ENCODE measurements at places on chromosomes 6 and 20. TPM values are rescaled to one million over a fixed set of nuclear protein-coding genes. Genes with fewer than 3 reads are reported as not detected.

GPR63 gene
- total RNA-seq, result 0.36 TPM

MAS1 gene
- total RNA-seq, result not detected

SYCP2 gene
- 0.62 TPM for total RNA-seq

ARMH2 gene
- not detected for total RNA-seq

C4A gene
- 1.4 TPM for total RNA-seq

TBX18 gene
- total RNA-seq, result 14.9 TPM

SRMS gene
- total RNA-seq, result 0.16 TPM

IL17A gene
- not detected for total RNA-seq

EFHC1 gene
- 11.8 TPM for total RNA-seq

PPP1R16B gene
- 0.15 TPM for total RNA-seq

TNXB gene
- 0.41 TPM for total RNA-seq

TMEM200A gene
- total RNA-seq, result not detected

FHL5 gene
- total RNA-seq, result not detected

ENPP4 gene
- total RNA-seq, result 0.29 TPM

FAM209B gene
- 0.22 TPM for total RNA-seq

SCRT2 gene
- not detected for total RNA-seq

SEL1L2 gene
- not detected for total RNA-seq

Data from A549 treated with Mapracorat at 1 μM for 4 hours (cell line).